ENCODE measurements at places on chromosomes 7 and 10. TPM values are rescaled to one million over a fixed set of nuclear protein-coding genes. Genes with fewer than 3 reads are reported as not detected.

DNA sequence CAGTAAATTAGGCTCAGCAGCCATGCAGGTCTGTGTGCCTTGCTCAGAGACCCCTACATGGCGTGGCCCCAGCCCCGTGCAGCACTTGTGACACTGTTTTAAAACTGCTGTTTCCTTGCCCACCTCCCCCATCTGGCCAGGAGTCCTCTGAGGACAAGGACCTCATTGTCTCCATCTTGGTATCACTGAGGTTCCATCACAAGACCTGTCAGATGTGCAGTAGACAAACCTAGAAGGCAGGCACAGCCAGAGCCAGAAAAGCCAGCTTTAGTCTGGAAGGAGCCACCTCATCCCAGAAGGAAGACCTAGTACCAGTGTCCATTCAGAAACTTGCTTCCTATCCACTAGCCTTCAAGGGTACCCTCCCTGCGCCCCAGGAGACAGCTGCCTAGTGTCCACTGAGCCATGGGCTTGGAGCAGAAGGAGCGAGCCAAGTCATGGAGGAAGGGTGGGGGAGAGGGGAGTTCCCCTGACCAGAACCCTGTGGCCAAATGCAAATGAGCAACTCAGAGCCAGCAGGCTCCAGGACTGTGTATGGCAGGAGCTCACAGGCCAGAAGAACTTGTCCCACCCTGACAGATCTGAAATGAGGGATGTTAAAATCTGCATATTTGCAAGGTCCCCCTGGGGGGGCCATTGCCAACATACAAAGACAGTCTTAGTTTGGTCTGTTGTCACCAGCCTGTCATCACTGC lies 176.1 kb downstream of the SH3PXD2A start:
- DNase-seq = no peak

DNA sequence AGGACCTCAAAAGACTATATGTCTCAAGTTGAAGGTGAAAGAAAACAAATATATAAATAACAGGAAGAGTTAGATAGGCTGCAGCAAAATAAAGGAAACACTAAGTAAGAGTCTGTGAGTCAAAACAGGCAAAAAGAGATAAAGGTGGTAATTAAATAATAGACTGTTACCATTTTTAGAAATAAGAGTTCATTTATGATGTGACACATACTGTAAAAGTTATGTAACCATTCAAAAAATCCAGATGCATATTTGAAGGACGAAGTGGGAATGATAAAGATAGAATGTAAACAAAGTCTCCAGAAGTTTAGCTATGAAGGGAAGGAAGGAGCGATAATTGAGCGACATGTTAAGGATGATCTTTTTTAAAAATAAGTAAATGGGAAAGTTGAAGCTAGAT lies 50.5 kb downstream of the HECTD2 start:
- no peak for DNase-seq

DNA sequence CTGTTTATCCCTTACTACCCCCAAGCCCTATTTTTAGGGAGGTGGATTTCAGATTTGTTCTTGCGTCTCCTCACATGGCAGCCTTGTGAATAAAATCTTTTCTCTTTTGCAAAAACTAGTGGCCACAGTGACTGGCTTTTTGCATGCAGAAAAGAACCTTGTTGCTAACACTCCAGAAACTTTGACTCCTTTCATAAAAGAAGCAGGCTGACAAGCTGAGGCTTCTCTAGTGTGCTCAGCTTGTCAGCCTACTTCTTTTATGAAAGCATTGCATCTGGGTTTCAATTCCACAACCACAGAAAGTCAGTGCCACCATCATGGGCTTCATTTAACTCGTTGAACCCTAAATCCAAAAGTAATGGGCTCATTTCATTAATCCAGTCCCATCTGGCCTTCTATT lies 761.0 kb upstream of the COBL start:
- no peak for DNase-seq

GRCh38 chr10:71693377-71693776 lies 26.2 kb downstream of the C10orf105 start:
- no peak for DNase-seq

- DNase-seq = no peak
Observed at GRCh38 chr10:31263903-31264302, 55.1 kb upstream of the ZEB1 start.

- DNase-seq = no peak
Observed at GRCh38 chr10:48633381-48634197, 28.7 kb upstream of the ARHGAP22 start.

- DNase-seq = no peak
Observed at GRCh38 chr10:89567576-89568245, 32.3 kb upstream of the SLC16A12 start.

DNA sequence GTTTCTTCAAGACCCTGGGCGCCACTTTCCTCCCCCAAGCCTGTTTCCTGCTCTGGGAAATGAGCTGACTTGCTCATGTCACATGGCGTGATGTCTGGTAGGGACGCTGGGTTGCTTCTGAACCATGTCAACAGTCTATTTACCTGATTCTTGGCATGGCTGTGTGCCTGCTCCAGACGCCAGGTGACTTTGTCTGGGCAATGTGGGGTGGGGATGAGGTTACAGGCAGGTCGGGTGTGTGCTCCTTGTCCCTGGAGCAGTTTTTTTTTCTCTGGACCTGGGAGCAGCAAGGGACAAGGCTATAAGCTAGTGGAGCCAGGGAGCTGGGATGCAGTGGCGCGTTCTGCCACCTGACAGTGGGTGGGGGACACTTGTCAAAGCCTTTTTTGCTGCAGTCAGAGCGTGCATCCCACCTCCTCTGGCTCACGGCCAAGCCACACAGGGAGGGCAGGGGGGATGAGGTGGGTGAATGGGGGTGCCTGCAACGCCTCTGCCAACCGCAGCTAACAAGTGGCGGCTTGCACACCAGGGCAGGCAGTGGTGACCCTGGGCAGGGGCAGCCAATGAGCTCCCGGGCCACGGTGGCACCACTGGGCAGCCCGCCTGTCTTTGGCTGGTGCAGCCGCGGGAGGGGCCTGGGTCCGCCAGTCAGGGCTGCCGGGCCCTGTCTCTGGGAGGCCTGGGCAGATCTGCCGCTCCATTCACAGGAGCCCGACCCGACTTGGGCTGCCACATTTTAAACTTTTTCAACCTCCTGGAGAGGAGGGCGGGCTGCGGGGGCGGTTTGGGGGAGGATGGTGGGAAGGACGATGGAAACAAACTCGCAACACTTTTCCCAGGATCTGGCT lies 22.9 kb downstream of the DNAJB12 start:
- peak; percentile 97 for DNase-seq

- DNase-seq = no peak
Observed at GRCh38 chr7:84684836-84685480, 490.4 kb upstream of the SEMA3A start.

DNA sequence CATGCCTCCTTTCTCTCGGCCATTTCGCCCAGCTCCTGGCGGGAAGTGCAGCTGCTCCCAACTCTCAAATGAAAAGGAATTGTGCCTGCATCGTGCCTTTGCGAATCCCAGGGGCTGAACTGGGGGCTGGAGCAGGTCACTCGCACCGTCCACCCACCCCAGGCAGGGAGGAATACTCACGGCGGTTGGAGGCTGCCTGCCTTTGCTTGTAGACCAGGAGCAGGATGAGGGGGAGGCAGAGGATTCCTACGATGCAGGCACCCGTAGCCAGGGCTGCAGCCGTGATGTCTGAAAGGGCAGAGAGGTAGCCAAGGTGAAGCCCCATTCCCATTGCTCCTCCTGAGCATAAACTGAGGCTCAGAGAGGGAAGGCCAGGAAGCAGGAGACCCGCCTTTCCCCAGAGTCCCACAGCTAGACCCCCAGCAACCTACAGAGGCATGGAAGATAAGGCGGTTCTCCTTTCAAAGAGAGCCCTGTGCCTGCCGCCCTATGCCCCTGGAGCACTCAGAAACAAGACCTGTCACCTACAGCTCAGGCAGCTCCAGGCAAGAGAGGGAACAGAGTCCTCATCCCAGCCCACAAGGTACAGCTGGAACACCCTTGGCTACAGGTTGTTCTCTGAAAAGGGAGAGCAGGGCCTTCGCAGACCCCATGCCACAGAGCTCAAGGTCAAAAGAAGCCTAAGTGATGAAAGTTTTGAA lies 18.0 kb downstream of the VSIR start:
- no peak for DNase-seq

DNA sequence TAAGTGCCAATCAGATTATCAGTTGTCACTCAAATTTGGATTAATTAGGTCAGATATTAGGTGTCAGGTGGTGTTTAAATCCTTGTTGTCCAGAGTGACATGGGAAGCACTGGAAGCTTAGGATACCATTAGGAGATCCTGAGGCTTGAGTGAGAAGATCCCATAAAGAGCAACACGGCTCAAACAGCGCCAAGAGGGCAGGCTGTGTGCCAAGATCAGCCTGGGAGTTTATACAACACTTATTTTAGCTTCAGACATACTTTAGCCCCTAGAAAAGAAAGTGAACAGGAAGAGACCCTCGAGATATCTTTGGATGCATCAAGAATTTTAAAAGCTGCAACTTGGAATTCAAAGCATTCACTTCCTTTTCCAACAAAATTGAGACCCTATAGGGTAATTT lies 14.2 kb upstream of the ACTA2 start:
- DNase-seq = no peak

TLL2 gene
- total RNA-seq = not detected

GRCh38 chr10:77737608-77738007 lies 100.0 kb upstream of the KCNMA1 start:
- no peak for DNase-seq

SIRT1 gene
- 19.6 TPM for total RNA-seq

GRCh38 chr10:14302035-14302434 lies 28.7 kb downstream of the FRMD4A start:
- DNase-seq = no peak

DNA sequence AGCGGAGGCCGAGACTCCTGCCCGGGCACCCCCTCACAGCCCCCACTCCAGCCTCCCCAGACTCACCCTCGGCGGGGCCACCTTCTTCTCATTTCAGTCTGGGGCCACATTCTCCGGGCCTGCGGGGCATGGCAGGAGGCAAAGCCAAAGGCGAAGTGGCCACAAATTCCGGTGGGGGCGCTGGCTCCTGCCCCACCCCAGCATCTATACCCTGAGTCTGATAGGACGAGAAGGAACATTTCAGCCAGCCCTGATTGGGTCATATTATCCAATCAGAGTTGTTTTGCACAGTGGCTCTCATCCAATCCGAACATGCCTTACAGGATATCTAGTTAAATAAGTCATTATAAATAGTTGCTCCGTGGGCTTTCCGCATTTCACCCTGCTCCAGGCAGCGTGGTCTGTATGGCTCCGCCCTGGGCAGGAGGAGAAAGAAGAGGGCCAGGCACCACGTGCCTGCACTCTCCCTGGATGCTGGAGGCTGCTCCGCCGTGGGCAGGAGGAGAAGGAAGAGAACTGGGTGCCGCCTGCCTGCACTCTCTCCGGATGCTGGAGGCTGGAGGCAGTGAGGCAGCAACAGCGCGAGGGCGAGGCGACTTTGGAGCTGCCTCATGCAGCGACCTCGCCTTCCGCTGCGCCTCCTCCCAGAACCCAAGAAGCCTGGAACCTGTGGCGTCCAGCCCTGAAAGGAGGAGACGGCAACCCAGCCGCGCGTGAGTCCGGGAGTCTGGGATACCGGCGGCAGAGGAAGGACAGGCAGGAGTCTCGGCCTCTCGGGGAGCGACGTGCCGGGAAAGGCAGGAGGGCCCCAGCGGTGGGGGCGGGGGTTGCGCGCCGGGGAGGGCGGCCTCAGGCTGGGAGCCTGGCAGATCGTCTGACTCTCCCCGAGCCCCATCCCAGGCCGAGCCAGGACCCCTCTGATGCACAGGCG lies 162.9 kb downstream of the ZNF33B start:
- DNase-seq = peak; percentile 19

DNA sequence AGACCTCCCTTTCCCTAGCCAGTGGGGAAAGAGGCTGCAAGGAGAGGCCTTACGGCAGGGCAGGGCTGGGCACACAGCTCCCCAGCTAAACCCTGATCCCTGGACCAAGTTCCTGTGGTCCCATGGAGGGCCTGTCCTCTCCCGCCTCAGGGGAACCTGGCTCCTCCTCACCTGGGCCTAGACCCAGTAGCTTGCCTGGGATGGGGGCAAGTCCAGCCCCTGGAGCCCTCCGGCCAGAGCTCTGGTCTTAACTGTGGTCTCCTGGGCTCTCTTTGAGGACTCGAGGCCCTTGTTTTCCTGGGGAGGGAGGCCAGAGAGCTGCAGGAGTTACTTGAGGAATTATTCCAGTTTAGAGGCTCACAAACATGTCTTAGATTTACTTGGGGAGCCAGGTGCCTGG lies 1.5 kb downstream of the ZP3 start:
- DNase-seq = no peak

DNA sequence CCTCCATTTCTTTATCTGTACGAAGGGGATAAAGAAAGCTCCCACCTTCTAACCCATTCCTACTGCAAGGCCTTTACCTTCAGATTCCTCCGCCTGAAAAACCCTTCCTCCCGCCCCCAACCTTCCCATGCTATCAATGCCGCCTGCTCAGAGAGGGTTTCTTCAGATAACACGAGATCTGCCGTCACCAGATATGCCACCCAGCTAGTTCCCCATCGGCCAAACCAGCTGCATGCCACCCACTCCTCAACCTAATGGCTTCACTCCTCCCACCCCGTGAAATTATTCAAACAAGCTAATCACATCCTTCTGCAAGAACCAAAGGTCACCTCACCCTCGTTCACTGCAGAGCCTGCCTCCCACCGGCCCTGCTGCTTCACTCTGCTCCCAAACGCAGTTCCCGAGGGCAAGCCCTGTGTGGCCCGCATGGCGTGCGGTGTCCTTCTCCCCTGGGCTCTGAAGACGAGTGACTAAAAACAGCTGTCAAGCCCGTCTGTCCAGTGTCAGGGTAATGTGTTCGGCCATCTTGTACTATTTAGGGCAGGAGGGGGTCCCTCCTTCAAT lies 46.8 kb upstream of the TMEM213 start:
- DNase-seq = no peak

PLXNA4 gene
- 0.07 TPM for total RNA-seq

DNA sequence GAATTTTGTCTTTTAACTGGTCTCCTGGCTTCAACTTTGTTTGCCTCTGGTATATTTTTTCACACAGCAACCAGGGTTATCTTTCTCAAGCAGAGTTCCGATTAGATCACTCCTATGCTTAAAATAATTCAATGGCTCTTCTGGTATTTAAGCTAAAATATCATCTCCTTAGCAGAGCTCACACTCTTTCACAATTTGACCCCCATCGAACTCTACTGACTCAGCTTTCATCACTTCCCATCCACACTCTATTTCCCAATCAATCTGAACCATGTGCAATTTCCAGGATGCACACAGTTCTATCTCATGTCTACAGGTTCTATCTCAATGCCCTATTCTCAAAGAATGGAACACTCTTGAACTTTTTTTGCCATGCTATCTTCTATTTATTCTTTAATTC lies 809.5 kb downstream of the GRID1 start:
- DNase-seq = no peak

SLC18A3 gene
- not detected for total RNA-seq

DNA sequence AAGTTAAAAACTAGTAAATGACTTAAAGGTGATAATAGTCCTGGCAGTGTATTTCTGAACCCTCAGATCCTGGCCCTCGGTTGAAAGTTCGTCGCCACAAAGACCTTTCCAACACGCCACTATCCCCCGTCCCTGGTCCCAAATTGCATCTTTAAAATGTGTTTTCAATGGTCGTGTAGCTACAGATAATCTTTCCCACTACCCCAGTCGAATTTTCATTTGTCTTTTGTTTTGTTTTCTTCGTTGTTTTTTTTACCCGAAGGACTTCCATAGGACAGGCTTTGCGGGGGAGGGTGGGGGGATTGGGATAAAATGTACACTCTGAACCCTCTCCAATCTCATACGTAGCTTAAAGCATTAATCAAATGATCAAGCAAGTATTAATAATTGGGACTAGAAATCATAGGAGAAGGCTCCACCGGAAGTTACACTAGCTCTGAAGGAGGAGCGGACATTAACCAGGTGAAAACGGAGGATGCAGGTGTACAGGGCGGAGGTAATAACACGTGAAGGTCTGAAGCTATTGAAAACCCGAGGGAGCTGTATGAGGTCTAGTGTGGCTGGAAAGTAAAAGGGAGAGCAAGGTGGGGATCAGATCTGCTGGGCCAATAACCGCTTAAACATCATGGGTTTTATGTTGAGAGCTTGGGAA lies 32.8 kb upstream of the PHF14 start:
- DNase-seq = peak; percentile 13

CDH23 gene
- total RNA-seq = 1.6 TPM

Measured in activated CD4-positive, alpha-beta T cell treated with anti-CD3 and anti-CD28 coated beads for 36 hours (primary cell).